ENCODE measurements at places on chromosomes 2 and 18.

GRCh38 chr18:57437766-57438671 lies 2.8 kb downstream of the ONECUT2 start:
- peak; percentile 37 for DNase-seq

DNA sequence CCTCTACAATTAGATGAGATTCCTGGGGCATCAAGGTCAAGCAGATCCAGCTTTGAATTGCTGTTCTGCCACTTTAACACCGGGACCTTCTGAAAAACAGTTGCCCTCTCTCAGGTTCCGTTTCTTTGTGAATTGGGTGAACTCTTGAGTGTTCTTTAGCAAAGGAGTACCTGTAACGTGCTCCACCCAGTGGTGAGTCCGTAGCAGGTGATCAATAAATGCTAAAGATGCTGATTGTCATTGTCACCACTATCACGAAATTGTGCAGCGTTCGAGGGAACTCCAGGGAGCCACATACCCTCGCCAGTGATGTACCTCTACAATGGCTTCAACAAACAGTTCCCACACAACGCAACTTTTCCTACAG lies 81.9 kb downstream of the TCF7L1 start:
- DNase-seq: no peak

DNA sequence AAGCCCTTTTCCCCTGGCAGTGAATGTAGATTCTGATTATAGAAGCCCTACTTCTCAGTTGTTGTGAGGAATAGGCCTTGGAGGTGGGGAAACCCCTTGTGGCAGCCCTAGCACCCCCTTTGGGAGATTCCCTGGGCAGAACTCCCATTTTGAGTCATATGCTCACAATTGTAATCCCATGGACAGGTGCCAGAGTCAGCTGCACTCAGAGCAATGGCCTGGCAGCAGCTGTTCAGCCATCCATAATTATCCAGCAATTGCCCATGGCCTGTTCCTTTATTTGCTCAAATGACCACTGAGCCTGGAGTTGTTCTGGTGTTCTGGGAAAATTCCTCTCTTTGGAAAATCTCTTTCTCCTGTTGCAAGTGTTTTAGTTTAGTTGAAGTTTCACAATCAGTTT lies 71.7 kb downstream of the PTRHD1 start:
- DNase-seq: no peak

GRCh38 chr2:226799211-226799975 lies at the start of gene IRS1:
TSS of gene IRS1 (minus strand) at chr2:226799820. CDS start at chr2:226798738, 1,082 bp downstream.
- DNase-seq: peak; percentile 60

GRCh38 chr2:121976926-121977325 lies 221.5 kb downstream of the TSN start:
- DNase-seq: no peak

GRCh38 chr18:47427923-47428637 lies 176.6 kb upstream of the SKOR2 start:
- DNase-seq: no peak

DNA sequence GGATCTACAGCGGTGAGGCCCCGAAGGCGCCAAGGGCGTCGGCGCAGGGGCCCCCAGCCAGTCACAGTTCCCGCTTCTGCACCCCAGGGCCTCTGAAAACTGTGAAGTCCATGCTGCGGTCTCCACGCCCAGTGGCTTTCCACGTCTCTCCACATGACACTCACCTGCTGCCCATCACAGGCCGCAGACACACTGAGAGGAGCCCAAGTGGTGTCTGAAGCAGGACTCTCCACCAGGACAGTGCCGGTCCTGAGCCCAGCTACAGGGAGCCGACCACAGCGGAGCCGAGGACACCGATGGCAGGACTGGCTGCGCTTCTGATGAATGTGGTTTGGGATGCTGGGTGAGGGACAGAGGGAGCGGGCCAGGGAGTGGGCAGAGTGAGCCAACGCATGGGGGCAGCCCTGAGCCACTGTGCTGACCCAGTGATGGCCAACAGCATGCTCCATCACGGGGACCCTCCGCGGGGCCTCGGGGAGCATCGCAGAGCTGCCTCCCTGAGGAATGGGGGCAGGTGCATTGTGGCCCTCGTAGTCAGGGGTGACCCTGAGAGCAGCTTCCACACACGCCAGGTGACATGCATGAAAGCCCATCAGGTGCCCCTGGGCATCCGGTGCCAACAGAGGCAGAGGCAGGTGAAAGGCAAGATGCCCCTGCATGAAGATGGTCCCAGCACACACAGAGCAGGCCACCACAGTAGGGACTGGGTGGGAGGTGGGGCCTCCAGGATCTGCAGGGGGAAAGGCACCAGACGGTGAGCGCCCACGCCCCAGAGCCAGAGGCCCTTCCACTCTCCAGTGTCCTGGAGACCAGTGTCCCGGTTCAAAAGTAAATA lies 116.6 kb downstream of the HDAC4 start:
- no peak for DNase-seq

DNA sequence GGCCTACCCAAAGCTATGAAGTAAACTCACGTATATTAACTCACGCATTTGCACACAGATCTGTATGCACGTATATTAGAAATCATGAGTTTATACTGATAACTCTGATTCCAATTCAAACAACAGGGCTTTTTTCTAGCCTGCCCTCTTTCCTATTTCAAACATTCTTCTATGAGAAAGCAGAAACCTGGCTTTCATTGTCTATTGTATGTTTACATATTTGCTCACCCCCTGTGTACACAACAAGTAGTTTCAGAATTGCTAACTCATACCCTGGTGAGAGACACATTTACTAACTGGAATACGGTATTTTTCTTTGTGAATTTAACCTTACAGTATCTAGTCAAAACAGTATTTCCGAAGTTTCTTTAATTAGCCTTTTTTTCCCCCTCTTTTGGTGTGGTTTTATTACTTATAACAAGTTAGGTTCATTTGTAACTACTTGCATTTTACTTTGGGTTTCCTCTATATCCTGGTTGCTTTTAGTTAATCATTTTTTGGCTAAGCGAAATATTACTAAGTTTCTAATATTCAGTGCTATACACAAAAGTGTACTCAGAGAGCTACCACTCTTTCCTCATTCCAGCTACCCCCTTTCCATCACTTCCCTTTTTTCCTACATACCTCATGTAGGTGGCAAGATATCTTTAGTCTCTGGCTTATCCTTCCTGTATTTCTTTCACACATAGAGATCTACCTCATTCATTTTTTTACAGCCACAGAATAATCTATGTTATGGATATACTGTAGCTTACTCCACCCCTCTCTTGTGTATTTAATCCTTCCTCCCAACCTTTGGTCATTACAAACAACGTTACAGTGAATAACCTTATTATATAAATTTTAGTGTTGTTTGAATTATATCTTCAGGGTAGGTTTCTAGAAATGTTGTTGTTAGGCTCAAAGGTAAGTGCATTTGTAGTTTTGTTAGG lies 112.7 kb upstream of the BCL2L11 start:
- no peak for DNase-seq

- DNase-seq: no peak
Measured at GRCh38 chr2:147016181-147016580, 828.6 kb upstream of the ACVR2A start.

- peak; percentile 80 for DNase-seq
Measured at GRCh38 chr2:20411361-20411894, 35.4 kb upstream of the RHOB start.

- DNase-seq: no peak
Measured at GRCh38 chr2:106956416-106956815, 70.4 kb upstream of the ST6GAL2 start.

DNA sequence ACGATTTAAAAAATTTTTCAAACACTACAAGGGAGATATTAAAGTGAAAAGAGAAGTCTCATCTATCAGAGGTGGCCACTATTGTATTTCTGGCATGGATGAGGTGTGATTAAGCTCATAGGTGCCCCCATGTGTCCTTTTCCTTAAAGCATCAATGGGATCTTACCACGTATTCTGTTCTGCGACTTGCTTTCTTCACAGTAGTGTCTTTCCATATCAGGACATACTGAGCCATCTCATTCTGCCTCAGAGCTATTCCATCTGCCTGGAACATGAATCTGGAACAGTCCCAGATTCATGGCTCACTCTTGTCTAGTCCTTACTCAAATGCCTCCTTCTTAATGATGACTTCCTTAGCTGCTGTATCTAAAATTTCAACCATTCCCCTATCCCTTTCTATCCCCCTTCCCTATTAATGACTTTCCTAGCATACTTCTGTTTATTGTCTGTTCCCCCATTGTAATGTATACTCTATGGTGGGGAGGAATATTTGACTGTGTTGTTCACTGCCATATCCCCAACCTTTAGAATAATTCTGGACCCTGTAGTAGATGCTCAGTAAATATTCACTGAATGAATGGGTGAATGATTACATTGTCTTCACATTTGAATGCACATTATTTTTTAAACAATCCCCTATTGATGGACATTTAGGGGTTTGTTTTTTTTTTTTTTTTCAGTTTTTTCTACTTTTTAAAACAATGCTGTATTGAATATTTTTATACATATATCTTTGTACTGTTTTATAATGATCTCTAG lies 11.1 kb downstream of the STAMBP start:
- no peak for DNase-seq

DNA sequence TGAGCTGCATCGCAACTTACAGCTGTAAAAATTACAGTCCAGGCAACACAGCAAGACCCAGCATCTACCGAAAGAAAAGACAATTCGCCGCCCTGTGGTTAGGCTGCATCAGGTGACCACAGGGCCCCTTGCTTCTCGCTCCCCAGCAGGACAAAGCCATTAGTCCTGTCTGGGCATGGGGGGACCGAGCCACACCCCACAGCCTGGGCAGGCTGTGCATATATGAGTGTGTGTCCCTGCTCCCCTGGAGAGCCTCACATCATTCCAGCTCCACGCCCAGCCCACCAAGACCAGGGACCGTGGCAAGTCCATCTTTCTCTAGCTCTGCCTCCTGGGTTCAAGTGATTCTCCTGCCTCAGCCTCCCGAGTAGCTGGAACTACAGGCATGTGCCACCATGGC lies 33.9 kb downstream of the SNORC start:
- DNase-seq: no peak

DNA sequence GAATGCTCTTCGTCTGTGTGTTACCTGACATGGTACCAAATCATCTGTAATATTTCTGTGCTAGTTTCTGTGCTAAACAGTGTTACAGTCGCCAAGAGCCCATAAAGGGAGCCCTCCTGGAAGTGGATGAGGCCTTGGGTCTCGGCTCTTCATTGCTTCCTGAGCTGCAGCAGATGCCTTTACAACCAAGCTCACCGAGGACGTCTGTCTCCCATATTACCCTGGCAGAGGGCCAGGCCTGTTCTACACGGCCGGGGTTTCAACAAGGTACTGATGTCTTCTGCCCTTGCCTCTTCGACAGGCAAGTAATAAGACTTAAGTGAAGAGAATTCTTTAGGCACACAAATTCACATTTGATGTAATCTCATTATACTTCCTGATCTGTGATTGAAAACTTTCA lies 16.8 kb downstream of the RPL31 start:
- DNase-seq: no peak

GRCh38 chr2:235278771-235279355 lies 215.0 kb upstream of the AGAP1 start:
- DNase-seq: no peak

DNA sequence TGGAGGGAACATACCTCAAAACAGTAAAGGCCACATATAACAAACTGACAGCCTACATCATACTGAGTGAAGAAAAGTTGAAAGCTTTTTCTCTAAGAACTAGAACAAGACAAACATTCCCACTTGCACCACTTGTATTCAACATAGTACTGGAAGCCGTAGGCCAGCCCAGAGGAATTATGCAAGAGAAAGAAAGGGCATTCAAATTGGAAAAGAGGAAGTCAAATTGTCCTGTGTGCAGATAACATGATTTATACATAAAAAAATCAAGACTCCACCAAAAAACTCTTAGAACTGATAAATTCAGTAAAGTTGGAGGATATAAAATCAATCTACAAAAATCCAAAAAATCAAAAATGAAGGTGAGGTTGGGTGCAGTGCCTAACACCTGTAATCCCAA lies 8.0 kb upstream of the KDM3A start:
- DNase-seq: no peak
